ENCODE measurements at places on chromosomes 11 and 22.
A peak's percentile ranks its signal among the peaks of the same experiment; 100 is the strongest.

GRCh38 chr11:110217223-110217877 is 79.1 kb downstream of the RDX start:
- DNase-seq, result no peak

DNA sequence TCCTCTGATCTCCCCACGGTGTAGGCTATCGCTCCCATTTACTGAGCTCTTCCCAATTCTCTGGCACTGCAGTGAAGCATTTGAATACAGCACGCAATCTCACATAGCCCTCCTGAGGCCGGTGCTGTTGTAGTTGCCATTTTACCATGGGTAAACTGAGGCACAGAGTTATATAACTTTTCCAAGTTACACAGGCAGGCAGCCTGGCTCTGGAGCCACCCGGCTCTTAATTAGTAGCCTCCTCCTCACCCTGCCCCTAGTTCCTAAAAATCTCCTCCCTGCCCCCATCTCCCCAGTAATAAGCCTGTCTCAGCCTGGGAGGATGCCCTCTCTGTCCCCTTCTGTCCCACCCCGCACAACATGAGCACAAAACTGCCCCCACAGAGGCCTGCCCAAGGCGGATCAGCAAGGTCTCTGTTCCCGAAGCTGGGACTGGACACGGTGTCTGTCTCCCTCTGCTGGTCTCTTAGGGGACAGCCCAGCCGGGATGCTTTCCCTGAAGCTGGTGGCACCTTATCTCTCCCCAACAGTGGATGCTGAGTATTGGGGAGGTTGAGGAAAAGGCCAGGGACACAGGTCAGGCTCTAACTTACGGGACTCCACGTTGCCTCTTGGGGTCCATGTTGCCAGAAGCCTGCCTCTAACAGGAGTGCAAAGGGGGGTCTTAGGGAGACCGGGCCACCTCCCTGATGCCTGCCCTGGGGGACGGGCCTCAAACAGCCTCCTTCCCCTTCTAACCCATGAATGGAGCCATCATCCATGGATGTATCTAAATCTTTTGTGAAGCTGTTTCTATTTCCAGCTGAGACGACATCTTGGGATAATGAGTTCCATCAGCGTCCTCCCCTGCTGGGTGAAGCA is 9.1 kb upstream of the CLCF1 start:
- peak; percentile 72 for DNase-seq

GRCh38 chr11:11415901-11416300 is 62.9 kb upstream of the CSNK2A3 start:
- no peak for DNase-seq

DNA sequence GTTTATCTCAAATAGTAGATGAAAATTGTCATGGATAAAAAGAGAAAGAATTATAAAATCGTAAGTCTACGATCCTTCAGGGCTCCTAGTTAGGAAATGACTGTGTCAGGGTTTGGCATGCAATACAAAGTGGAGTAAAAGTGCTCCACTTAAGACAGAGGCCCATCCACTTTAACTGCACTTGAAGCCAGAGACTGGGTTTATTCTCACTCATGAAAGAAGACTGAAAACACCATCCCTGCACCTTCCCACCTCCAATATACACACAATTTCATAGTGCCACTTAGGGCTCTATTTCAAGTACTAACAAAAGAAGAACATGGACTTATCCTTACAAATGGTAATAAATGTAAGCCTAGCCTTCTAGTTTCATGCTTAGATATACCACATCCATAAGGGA is 70.7 kb downstream of the ANO5 start:
- no peak for DNase-seq

- no peak for DNase-seq
Measured at GRCh38 chr22:34851918-34852662, 213.9 kb upstream of the ISX start.

DNA sequence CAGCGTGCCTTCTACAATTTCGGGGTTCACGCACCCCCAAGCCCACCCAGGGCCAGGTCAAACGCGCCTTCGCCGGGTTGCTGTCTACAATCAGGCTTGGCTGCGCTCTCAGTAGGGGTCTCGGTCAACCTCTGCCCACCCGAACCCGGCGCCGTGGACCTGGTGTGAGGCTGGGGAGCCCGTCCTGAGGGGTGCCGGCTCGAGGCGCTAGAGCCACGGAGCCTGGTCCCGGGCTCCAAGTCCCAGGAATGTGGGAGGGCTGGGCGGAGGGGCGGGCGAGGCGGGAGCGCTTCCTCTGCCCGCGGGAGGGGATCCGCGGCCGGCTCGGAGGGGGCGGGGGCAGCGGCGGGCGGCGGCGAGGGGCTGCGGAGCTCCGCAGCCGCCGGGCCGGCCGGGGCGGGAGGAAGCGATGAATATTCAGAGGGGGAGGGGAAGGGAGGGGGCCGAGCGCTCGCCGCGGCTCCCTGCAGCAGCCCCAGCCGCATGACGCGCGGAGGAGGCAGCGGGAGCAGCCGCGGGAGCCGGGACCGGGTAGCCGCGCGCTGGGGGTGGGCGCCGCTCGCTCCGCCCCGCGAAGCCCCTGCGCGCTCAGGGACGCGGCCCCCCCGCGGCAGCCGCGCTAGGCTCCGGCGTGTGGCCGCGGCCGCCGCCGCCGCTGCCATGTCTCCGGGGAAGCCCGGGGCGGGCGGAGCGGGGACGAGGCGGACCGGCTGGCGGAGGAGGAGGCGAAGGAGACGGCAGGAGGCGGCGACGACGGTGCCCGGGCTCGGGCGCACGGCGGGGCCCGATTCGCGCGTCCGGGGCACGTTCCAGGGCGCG is at the start of gene PTPRJ:
Gene PTPRJ (plus strand): TSS at position 472 of the 819 bp plus-strand sequence. CDS start 354 bp downstream, outside the sequence.
- peak; percentile 30 for DNase-seq

- DNase-seq, result no peak
Measured at GRCh38 chr22:29385151-29385704, 3.1 kb downstream of the AP1B1 start.

DNA sequence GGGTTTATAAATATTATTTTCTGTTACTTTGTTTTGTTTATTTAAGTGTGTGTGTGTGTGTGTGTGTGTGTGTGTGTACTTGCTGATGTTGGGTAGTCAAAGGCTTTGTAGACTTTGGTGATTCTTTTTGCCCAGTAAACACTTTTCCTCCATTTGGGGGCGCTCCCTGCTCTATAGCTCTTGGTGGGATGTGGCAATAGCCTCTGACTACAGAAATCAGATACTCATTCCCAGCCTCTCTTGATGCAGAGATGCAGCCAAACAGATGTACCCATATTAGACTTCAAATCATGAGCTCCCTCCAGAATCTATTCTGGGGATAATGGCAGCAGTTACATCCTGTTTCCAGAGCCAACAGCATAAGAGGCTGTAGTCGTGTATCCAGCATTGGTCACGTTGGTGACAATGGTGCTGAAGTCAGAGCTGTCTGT is 33.4 kb upstream of the APOL5 start:
- DNase-seq, result no peak

- no peak for DNase-seq
Measured at GRCh38 chr11:2549491-2549875, 104.7 kb downstream of the KCNQ1 start.

- DNase-seq, result no peak
Measured at GRCh38 chr11:1308743-1309497, 512 bp downstream of the TOLLIP start.

DNA sequence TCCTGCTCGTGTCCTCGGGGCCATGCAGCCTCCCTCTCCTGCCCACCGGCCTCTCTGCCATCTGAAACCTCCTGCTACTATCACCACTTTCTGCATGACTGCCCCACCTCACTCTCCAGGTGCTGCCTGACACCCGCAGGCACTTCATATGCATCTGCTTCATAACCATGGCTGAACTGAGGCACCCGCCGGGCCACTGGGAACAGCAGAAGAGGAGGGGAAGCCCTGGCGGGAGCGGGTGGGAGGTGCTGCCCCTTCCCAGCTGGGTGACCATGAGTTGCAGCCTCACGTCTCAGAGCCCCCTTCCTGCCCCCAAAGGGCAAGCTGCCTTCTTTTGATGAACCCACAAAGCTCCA is 21.7 kb upstream of the PICK1 start:
- DNase-seq, result no peak

DNA sequence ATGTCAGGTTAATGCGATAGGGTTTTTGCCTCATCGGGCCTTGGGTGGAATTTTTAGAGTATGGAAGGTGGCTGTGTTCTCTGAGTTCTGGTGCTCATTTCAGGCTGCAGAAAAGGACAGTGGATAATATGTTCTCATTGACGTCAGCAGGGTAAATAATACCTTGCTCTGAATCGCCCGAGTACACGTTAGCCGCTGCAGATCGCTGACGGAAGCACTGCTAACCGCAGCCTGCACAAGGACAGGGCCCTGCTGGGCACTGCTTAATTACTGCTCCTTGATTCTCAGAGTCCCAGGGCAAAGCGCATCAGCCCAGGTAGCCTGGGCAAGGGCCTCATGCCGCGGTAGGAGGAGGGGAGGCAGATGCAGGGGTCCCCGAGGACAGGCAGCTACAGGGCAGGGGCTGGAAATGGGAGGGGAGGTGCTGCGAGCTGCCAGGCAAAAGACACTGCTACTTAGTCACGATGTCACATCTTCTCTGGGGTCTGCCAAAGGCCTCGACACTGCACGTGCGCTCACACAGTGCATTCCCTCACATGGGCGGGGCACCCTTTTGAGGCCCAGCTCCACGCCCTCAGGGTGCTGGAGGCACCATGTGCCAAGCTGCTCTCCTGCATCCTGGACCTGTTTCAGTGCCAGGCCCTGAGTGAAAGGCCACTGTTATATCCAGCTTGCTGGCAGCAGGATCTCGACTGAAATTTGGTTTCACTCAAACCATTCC is 35.2 kb downstream of the PPP2R1B start:
- DNase-seq, result no peak

DNA sequence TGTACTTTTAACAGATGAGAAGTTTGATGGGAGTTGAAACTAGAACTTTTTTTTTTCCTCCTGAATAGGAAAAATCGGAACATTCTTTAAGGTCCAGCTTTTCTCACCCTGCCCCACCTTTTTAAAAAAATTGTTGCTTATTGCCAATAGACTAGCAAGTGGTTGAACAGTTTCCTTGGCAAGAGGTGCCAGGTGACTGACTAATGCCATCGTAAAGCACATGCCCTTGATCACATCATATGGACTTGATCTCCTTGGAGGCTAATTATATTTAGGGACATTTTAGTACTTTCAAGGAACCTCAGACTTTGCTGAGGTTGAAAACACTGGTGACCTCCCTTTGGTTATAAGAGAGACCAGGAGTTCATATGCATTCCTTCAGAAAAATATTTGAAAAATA is 57.6 kb downstream of the MTMR3 start:
- no peak for DNase-seq

GRCh38 chr11:63763496-63764339 is 4.9 kb downstream of the ZFTA start:
- DNase-seq, result no peak
